Effector memory CD8-positive, alpha-beta T cell (primary cell): ENCODE measurements at places on chromosomes 7 and 10.

DNA sequence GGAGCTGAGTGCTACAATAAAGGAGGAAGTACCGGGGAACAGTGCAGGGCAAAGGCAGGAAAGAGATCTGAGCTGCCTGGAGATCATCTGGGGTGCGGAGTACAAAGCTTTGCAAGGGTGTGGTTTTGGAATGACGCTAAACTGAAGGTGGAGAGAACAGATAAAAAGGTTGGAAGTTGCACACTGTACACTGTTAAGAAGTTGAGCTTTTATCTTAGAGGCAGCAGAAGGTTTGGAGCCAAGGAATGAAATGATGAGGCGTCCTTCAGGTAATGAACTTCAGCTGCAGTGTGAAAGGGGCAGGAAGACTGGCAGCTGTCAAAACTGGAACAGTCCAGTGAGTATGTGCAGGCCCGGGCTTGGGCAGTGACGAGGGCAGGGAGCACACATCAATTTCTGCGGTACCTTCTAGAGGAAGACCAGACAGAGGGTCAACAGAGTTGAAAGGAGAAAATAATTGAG, 7.2 kb upstream of the ANKRD61 start:
- peaks cover 82% of the 10 kb centered on the region for H3K36me3 ChIP-seq
- H3K4me3 ChIP-seq: no peak overlapping the region
- no peak for DNase-seq
- H3K27ac ChIP-seq: peak overlapping the region; percentile 20
- peaks cover 17% of the 10 kb centered on the region for H3K4me1 ChIP-seq
- H3K27me3 ChIP-seq: no peaks in the 10 kb centered on the region

- H3K27me3 ChIP-seq: no peaks in the 10 kb centered on the region
- peaks cover 2% of the 10 kb centered on the region for H3K36me3 ChIP-seq
- H3K27ac ChIP-seq: no peak overlapping the region
- H3K4me1 ChIP-seq: no peaks in the 10 kb centered on the region
- DNase-seq: no peak
- H3K4me3 ChIP-seq: no peak overlapping the region
These were observed 678.2 kb downstream of the GRM8 start for GRCh38 chr7:126574276-126575250.

- H3K27ac ChIP-seq: no peak overlapping the region
- H3K36me3 ChIP-seq: no peaks in the 10 kb centered on the region
- H3K4me1 ChIP-seq: no peaks in the 10 kb centered on the region
- DNase-seq: no peak
- H3K27me3 ChIP-seq: no peaks in the 10 kb centered on the region
These were observed 209.2 kb downstream of the GPAM start for GRCh38 chr10:111974325-111974724.

DNA sequence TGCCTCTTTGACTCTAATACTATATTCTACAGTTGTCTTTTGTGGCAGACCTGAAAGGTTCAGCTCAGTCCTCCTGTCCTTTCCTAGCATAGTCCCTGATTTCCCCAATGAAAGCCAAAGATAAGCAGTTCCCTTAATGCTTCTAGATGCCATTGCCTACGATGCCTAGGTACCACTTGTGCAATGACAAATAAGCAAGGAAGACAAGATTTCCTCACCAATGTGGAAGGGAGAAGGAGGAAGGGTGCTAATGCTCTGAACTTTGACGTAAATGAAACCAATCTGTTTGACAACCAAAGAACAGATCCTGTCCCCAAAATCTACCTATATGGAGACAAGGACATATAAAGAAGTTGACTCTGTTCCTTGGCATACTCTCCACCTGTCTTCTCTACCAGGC, 393.3 kb downstream of the KCNMA1 start:
- no peaks in the 10 kb centered on the region for H3K27me3 ChIP-seq
- H3K4me1 ChIP-seq: no peaks in the 10 kb centered on the region
- no peaks in the 10 kb centered on the region for H3K36me3 ChIP-seq
- H3K4me3 ChIP-seq: no peak overlapping the region

DNA sequence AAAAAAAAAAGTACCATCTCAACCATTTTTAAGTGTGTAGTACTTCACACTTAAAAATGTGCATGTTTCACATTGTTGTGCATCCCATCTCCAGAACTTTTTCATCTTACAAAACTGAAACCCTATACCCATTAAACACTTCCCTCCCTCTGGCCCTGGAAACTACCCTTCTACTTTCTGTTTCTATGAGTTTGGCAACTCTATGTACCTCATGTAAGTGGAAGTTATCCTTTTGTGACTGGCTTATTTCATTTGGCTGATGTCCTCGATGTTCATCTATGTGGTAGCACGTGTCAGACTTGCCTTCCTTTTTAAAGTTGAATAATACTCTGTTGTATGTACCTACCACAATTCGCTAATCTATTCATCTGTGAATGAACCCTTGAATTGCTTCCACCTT, 12.2 kb downstream of the KCNMA1 start:
- H3K36me3 ChIP-seq: no peaks in the 10 kb centered on the region
- H3K27me3 ChIP-seq: peaks cover 32% of the 10 kb centered on the region
- H3K4me1 ChIP-seq: peaks cover 4% of the 10 kb centered on the region
- H3K27ac ChIP-seq: no peak overlapping the region

DNA sequence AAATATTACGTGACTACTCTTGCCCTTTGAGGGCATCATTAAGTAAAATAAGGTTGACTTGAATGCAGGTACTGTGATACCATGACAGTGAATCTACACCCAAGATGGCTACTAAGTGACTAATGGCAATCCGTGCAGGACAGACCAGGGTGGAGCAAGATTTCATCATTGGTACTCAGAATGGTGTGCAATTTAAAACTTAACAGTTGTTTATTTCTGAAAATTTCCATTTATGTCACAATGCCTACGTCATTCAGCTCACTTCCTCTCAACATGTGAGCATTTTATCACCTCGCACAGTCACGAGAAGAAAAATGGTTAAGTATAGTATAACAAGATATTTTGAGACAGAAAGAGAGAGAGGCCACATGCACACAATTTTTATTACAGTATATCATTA, 50.3 kb upstream of the MET start:
- H3K4me1 ChIP-seq: no peaks in the 10 kb centered on the region
- no peak overlapping the region for H3K4me3 ChIP-seq
- H3K36me3 ChIP-seq: no peaks in the 10 kb centered on the region
- DNase-seq: no peak
- no peak overlapping the region for H3K27ac ChIP-seq

DNA sequence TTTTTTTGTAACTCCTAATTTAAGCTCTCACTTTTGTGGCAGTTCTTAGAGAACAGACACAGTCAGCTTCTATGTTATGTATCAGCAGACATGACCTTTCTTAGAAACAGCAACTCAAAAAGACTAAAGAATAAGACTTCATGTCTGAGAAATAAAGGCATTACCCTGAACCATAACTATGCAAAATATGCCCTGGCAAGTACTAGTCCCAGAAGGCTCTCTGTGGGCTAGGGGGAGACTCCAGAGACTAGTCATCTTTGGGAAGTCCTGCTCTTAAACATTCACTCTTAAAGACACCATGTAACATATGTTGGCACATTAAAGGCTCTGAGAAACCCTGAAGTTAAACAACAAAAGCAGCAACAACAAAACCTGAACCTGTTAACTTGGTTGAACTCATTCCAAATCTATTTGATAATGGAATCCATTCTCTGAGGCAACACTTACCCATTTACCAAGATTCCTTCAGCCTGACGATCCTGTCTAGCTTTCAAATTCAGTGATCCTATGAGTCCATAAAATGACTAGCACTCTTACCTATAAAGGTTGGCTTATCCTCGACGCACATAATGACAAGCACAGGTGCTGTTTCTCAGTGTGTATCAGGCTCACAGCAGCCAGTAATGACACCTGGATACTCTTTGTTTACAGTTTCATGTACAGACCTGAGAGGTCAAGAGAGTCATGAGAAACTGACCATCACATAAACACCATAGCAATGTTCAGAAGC, 62.3 kb downstream of the OSBPL3 start:
- H3K4me1 ChIP-seq: peaks cover 63% of the 10 kb centered on the region
- H3K27ac ChIP-seq: no peak overlapping the region
- no peak overlapping the region for H3K4me3 ChIP-seq
- H3K36me3 ChIP-seq: peaks cover 5% of the 10 kb centered on the region

DNA sequence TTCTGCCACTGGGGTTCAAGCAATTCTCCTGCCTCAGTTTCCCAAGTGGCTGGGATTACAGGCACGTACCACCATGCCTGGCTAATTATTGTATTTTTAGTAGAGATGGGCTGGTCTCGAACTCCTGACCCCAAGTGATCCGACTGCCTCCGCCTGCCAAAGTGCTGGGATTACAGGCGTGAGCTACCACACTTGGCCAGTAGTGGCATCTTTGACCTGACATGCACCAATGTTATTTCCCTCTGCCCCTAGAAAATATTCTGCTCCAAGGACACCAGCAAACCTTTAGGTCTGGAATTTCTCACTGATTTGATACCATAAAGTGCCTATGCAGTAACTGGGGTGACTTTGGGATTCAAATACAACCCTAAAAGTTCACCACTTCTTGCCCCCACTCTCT, 179.4 kb downstream of the ARID5B start:
- H3K27me3 ChIP-seq: no peaks in the 10 kb centered on the region
- peaks cover 8% of the 10 kb centered on the region for H3K36me3 ChIP-seq
- no peak overlapping the region for H3K27ac ChIP-seq
- H3K4me3 ChIP-seq: no peak overlapping the region
- H3K4me1 ChIP-seq: peaks cover 53% of the 10 kb centered on the region

- no peak overlapping the region for H3K4me3 ChIP-seq
- H3K27ac ChIP-seq: no peak overlapping the region
- DNase-seq: no peak
- no peaks in the 10 kb centered on the region for H3K36me3 ChIP-seq
- no peaks in the 10 kb centered on the region for H3K27me3 ChIP-seq
- no peaks in the 10 kb centered on the region for H3K4me1 ChIP-seq
These were observed 66.5 kb upstream of the SHTN1 start for GRCh38 chr10:117071286-117072050.

DNA sequence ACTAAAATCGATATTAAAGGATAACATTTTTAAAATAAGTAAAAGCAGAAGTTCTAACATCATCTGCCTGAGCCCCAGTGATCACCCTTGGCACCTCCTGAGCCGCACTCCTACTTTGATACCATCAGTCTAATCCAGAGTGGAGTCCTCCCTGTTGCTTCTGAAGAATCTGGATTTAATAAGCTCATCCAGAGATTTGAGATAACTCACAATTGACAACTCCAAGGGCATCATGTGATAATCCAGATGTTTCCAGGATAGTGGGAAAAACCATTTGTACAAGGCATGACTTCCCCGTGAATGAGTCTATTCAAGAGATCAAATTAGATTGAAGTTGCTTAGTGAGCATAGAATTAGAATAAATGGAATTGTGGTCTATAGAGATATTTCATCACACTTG, 475.8 kb upstream of the C7orf33 start:
- DNase-seq: no peak
- H3K27me3 ChIP-seq: no peaks in the 10 kb centered on the region
- H3K27ac ChIP-seq: no peak overlapping the region
- H3K4me3 ChIP-seq: no peak overlapping the region

DNA sequence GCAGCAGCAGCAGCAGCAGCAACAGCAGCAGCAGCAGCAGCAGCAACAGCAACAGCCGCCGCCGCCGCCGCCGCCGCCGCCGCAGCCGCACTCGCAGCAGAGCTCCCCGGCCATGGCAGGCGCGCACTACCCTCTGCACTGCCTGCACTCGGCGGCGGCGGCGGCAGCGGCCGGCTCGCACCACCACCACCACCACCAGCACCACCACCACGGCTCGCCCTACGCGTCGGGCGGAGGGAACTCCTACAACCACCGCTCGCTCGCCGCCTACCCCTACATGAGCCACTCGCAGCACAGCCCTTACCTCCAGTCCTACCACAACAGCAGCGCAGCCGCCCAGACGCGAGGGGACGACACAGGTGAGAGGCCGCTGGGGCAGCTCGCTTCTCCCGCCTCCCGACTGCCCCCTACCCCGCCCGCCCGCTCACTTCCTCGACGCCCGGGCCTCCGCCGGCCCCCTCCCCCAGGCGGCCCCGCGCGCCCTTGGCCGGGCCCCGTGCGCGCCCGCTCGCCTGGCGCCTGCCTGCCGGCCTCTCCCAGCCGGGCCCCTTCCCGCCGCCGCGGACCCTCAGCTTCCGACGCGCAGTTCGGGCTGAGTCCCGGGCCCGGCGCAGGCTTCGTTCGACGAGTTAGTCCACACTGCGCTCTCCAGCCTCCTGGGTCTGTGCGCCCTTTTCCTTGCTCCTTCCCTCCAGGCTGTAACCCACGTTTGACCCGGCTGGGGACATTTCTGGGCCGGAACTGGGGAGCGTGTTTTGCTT, 882 bp downstream of the DLX6 start:
- peaks cover 5% of the 10 kb centered on the region for H3K4me1 ChIP-seq
- H3K27me3 ChIP-seq: peaks cover 72% of the 10 kb centered on the region

GRCh38 chr10:131022369-131022768, 289.2 kb downstream of the TCERG1L start:
- H3K27me3 ChIP-seq: no peaks in the 10 kb centered on the region
- no peak overlapping the region for H3K27ac ChIP-seq
- H3K36me3 ChIP-seq: peaks cover 8% of the 10 kb centered on the region
- H3K4me3 ChIP-seq: no peak overlapping the region
- no peak for DNase-seq

DNA sequence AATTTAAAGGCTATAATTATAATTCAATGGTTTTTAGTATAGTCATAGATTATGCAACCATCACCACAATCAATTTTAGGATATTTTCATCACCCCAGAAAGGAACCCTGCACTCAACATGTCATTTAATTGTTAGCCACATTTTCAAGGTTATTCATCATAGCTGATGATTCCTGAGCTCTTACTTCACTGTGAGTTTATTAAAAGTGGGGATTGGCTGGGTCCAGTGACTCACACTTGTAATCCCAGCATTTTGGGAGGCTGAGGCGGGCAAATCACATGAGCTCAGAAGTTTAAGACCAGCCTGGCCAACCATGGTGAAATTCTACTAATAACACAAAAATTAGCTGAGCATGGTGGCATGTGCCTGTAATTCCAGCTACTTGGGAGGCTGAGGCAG, 787 bp downstream of the CCL26 start:
- no peak overlapping the region for H3K27ac ChIP-seq
- no peaks in the 10 kb centered on the region for H3K36me3 ChIP-seq
- no peak overlapping the region for H3K4me3 ChIP-seq
- DNase-seq: no peak

DNA sequence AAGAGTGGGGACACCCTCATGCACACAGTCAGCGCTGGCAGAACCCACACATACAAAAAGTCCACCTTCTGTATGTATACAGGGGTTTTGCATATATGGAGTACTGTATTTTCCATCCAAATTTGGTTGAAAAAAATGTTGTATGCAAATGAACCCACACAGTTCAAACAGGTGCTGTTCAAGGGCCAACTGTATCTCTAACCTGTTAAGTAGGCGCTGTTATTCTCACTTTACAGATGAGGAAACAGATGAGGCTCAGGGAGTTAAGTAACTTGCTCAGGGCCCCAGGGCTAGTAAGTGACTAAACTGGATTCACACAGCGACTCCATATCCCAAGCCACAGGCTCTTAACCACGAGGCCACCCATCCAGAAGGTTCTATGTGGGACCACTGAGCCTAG, 69.9 kb downstream of the C10orf105 start:
- no peak overlapping the region for H3K27ac ChIP-seq
- no peak overlapping the region for H3K4me3 ChIP-seq
- H3K4me1 ChIP-seq: no peaks in the 10 kb centered on the region
- no peaks in the 10 kb centered on the region for H3K36me3 ChIP-seq
- no peak for DNase-seq
- peaks cover 9% of the 10 kb centered on the region for H3K27me3 ChIP-seq
